ENCODE measurements at places on chromosomes 3 and 15.
A peak's percentile ranks its signal among the peaks of the same experiment; 100 is the strongest.

DNA sequence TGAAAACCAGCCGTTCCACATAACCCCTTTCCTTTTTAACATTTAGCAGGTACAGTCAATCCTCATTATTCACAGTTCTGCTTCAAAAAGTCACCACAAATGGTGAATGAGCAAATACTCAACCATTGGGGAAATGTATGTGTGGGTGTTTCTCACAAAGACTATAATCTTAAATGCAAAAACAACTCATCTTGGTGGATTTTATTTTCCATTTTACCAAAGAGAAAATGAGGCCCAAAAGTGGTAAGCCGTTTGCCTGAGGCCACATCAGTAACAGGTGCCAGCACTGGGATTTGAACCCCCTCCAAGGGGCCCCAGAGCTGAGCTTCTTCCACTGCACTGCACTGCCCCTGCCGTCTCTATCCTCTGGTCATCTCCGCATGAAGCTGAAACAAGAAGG, 208.8 kb downstream of the OSBPL10 start:
- DNase-seq: no peak

GRCh38 chr3:149497966-149498670, 23.6 kb downstream of the TM4SF4 start:
- DNase-seq: no peak

- no peak for DNase-seq
These were observed 54.0 kb downstream of the NR1D2 start for GRCh38 chr3:23999012-23999641.

GRCh38 chr3:62318752-62319569, 54.4 kb downstream of the FEZF2 start:
- peak; percentile 32 for DNase-seq

- DNase-seq: no peak
These were observed 211.8 kb downstream of the NAALADL2 start for GRCh38 chr3:175070946-175071345.

- DNase-seq: no peak
These were observed 1.2 kb upstream of the LCTL start for GRCh38 chr15:66566963-66567531.

DNA sequence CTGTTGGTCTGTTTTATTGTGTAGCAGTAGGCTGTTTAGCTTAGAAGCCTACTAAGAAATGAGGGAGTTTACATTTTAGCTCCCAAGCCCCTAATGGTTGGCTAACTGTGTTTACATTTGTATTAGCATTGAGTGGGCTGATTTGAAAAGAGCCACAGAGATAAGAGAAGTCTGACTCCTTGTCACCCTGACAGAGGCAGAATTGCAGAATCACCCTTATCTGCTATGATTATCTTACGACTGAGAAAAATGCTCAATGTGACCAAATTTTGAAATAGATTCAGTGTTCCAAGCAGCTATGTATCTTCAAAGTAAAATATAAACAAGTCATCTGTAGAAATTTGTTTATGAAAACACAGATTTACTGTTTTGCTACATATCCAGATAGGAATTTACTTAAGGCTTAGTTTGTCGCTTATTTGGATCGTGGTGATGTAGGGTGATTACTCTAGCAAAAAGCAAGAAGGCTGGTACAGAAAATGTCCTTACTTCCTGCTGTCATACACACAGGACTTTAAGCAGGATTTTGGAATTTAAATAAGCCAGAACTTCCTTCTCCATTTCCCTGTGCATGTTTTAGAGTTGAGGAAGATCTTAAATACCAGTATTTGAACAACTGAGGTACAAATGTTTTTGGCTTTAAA, 19.0 kb downstream of the SEMA6D start:
- no peak for DNase-seq

DNA sequence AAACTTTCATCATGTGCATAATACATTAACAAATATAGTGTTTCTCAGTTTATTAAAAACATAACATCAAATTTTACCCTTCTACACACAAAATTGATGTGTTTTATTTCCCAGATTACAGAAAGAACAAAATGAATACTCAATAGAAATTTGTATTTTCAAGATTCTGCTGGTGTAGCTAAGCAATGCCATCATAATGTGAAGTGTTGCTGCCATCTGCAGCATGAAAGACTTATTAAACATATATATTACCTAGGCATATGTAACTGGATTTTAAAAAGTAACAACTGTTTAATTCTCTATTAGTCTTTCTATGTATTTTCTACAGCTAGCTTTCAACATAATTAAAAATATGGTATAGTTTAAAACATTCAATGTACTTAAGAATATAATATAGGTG, 27.5 kb downstream of the PLSCR5 start:
- peak; percentile 41 for DNase-seq

DNA sequence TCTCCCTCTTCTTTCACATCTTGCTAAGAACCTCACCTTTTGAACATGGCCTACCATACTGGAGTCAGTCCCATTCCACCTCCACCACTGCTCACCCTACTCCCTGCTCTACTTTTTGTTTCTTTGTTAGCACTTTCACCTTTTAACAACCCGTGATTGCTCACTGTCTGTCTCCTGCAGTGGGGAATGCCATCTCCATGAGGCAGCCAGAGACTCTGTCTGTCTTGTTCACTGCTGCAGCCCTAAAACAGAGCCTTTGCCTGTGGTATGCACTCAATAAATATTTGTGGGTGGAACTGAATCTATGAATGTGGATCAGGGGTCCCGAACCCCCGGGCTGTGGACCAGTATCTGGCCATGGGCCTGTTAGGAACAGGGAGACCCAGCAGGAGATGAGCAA, 16.5 kb upstream of the TLE3 start:
- no peak for DNase-seq

GRCh38 chr3:189289251-189289650, 117.5 kb downstream of the TPRG1 start:
- DNase-seq: no peak

DNA sequence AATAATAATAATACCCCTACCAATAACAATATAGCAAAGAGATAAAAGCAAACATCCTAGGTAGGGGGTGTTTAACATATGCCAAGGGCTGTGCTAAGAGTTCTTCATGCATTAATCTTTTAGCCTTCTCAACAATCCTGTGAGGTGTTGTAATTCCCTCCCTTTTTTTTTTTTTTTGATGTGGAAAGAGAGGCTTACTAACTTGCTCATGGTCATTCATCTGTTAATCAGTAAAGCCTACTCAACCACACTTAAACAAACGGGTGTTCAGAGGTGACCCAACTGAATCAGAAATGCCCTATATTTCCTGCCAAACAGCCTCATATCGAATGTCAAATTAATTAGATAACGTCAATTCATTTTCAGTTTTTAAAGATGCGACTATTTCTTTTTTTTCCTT, 232.1 kb downstream of the CTNNB1 start:
- no peak for DNase-seq

DNA sequence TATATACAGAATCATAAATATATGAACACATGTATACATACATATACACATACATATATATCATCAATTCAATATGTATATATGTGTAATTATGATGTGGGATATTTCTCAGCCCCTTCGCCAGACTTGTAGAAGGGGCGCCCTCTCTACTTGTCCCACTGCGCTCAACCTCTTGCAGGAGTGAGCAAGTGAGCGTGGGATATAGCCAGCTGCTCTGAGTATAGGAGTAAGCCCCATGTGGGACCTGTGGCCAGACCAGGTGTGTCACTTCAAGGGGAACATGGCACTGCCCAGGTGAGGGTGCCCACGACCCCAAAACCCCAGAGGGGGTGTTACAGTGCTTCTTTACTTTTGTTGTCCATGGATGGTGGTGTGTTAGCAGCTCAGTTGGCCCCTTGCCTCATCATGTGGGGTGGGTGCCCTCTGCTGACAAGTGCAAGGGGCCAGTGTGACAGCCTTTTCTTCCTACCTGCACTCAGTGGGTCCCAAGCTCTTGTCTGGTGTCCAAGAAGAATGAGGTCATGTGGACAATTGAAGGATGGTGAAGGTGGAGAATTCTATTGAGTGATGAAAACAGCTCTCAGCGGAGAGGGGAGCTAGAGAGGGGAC, 304.1 kb downstream of the UNC13C start:
- no peak for DNase-seq

GRCh38 chr15:22265970-22266369, 185.6 kb downstream of the OR4M2 start:
- DNase-seq: no peak

DNA sequence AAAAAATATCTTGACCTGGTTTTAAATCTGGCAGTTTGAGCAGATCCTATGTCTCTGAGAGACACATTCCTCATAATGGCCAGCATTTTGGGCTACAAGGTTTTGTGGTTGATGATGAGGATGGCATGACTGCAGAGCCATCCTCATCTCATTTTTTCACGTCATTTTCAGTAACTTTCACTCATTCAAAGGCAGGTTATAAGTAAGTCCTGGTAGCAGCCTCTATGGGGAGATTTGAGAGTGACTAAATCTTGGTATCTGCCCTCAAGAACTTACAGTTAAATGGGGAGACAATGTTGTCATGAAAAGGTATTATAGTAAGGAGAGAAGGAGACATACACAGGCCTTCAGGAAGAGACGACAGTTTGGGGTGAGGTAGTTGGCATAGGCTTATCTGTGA, 14.5 kb downstream of the TIGIT start:
- DNase-seq: no peak

DNA sequence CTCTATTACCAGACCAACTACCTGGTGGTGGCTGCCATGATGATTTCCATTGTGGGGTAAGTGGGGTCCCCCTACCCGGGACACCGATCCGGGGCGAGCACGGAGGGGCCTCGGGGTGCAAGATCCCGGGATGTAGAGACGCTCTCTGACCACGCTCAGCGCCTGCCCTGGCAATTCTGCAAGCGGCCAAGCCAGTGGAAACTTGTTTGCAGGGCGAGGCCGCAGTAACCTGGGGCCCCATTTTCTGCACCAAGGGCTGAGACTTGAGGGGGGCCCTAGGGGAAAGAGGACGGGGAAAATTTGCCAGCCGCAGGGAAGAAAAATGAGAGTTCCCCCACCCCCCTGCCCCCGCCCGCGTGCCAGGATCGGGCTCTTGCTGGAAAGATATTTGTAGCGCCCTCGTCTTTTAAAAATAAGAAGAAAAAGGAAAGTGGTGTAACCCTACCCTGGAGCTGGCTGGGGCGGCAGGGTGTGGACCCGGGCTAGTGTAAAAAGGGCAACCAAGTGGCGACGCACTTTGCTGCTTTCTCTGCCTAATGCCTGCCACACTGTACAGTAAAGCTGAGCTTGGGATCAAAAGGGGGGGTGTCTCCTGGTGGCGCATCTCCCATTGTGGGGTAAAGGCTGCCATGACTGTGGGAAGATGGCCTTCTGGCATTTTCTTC, 563 bp downstream of the ARL6IP5 start:
- no peak for DNase-seq

DNA sequence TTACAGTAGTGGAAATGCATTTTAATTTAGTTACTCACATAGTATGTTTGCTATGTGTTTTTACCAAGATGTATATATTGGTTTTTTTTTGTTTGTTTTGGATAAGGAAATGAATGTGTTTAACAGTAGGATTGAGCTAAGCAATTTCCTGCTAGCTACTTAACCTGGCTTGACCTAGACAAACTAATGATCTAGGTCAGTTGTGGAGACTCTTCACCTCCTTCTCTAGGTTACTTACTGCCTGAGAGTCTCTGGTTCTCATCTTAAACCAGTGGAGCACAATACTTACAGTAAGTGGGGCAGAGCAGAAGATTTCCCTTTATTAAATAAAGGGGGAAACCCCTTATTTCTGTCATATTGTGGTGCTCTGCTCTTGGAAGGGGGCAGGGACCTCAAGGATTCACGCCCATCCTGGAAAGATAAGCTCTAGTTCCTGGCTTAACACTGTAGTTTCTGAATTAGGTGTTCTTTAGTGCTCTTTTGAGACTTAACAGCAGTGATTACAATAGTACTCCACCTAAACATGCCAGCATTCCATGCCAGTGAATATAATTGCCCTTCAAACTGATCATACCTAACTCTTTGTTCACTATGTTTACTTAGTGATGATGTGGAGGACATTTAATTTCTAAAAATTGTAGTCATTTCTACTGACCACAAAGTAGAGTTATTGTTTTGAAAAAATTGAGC, 79.9 kb downstream of the UBP1 start:
- DNase-seq: peak; percentile 59

- DNase-seq: no peak
These were observed 1123.7 kb downstream of the IGSF11 start for GRCh38 chr3:117910820-117911521.

DNA sequence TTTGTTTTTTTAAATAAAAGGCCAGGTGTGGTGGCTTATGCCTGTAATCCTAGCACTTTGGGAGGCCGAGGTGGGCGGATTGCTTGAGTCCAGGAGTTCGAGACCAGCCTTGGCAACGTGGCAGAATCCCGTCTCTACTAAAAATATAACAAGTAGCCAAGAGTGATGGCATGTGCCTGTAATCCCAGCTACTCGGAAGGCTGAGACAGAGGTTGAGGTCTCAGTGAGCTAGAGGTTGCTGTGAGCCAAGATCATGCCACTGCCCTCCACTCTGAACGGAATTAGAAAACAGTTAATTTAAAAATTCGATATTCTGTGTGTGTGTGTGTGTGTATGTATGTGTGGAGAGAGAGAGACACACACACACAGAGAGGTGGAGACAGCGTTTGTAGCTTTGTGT, 58.8 kb downstream of the TCF12 start:
- DNase-seq: no peak
